Mesendoderm (in vitro differentiated cells): ENCODE measurements at places on chromosomes 5 and 9.
A peak's percentile ranks its signal among the peaks of the same experiment; 100 is the strongest.

- DNase-seq = no peak
Measured at GRCh38 chr5:18397891-18398290, 763.6 kb downstream of the TAF11L14 start.

GRCh38 chr5:11075035-11075805 is 314.2 kb upstream of the DAP start:
- peak; percentile 57 for DNase-seq

- DNase-seq = no peak
Measured at GRCh38 chr9:124741662-124742061, 29.4 kb downstream of the NR6A1 start.

GRCh38 chr5:78504704-78505677 is 143.6 kb downstream of the LHFPL2 start:
- DNase-seq = peak; percentile 61

DNA sequence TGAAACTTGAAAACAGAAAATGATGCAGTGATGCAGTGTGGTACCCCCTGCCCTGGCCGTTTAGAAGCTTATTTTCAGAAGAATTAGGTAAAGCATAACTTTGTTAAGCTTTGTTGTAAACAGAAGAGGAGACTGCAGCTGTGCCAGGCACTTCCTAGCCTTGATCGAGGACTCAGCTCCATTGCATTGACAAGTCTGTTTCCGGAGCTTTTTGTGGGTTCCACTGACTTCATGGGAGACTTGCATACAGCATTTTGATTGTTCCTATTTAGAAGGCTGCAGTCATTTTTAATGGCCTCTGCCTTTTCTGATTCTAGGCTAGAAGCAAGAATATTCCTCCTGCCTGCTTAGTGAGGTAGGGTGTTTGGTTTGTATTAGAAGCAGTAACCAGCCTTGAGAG is 12.3 kb downstream of the MVB12B start:
- DNase-seq = no peak

DNA sequence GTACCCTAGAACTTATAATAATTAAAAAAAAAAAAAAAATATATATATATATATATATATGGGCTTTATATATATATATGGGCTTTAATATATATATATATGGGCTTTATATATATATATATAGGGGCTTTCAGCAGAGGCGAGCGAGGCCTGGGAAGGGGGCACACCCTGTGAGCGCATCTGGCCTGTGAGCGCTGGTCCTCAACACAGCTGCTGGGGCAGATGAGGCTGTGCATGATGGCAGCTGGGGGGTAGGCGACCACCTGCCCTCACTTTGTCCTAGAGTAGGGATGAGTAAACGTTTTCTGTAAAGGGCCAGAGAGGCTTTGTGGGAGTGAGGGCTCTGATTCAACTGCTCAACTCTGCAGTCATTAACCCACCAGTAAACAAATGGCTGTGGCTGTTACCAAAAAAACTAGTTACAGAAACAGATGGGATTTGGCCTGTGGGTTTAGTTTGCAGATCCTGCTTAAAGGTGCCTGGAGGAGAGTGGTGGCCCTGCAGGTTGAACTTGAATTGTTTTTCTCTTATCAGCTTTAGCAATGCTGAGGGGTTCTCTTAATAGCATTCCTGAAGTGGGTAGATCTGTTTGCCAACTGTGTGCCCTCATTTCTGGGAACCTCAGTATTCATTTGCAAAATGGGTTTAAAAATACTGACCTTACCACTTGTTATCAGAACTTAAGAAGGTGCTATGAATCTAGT is 88.1 kb upstream of the EPB41L4B start:
- DNase-seq = peak; percentile 41

DNA sequence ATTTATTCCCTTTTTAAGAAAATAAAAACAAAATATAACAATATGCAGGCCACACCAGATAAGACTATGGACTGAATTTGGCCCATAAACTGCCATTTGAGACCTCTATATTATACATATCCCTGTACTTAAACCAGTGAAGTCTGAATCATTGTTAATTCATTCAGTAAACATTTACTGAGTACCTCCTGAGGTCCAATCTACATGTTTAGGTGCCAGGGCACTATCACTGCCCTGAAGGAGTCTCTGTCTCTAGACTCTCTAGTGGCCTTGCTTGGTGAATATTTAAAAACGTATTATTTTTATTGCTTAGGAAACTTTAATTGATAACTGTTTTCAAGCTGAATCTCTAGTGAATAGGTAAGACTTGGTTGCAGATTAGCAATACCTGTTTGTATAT is 74.7 kb upstream of the ELL2 start:
- DNase-seq = no peak

DNA sequence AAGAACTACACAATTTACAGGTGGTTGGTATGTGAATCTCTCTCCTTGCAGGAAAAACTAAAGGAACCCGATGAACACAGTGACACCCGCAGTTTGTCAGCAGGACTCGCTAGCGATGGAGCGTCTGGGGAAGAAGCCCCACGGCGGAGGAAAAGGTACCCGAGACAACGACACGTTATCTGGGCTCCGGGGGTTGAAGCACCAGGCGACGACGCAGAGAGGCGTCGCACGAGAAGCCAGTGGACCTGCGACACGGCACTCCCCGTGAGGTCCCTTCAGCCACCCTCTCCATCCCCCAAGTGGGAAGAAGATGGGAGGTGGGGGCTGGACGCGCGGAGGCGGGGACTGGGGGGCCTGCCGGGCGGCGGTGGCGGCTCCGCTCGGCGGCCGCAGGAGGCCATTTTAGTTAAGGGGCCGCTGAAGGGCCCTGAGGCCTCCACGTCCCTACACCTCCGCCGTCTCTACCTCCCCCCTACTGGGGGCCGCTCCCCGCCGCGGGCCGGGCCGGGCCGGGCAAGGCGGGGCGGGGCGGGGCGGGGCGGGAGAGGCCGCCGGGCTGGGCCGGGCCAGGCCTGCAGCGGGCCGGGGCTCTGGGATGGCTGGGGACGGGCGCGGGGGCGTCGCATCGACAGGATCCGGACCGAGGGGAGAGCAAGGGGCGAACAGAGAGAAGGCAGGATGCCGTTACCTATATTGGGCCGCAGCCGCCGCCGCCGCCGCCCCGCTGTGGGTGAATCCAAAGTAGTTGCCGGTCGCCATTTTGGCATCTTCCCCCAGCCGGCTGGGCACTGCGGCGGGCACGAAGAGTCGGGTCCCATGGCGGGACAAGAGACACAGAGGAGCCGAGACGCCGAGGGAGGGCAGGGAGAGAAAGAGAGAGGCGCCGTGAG is 754 bp downstream of the ZFR start:
- DNase-seq = peak; percentile 85

DNA sequence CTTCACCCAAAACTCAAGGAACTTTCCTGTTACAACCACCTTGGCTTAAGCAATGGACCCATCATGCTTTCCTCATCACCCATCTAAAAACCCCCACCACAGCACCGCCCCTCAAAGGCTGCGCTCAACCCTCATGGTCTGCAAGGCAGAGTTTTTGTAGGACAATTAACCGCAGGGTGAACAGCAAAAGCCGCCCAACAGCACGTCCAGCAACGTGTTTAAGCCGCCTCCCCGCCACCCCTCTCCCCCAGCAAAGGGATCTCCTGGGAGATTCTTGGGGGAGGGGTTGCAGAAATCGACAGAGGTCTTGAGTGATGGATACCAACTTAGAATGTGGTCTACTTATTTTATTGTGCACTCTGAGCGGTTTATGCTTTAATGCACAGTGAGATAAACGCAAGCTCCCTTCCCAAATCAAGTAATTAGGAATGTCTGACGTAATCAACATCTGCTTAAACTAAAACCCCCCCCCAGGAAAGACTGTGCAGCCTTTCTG is 1.9 kb downstream of the ROR2 start:
- DNase-seq = peak; percentile 67

- DNase-seq = no peak
Measured at GRCh38 chr9:135674977-135675376, 11.9 kb downstream of the LCN9 start.

DNA sequence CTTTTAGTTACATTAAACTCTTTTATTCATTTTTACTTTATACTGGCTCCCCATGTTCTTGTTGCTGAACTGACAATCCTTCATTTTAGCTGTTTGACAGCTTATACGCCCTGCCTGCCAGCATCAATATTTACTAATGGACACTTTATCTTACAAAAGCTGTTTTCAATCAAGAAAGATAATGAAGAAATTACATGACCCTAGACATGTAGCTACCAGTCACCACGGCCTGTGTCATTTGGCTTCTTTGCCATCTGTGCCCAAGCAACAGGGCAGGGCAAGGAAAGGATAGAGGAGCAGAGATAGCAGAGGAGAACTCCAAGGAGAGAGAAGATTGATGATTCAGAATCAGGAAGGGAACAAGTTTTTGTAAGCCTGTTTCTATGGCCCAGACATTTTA is 647.3 kb downstream of the BRINP1 start:
- DNase-seq = no peak

GRCh38 chr9:121995997-121996396 is 97.1 kb downstream of the TTLL11 start:
- DNase-seq = no peak

- peak; percentile 84 for DNase-seq
Measured at GRCh38 chr9:129624168-129624759, 1.7 kb upstream of the NTMT1 start.

- no peak for DNase-seq
Measured at GRCh38 chr5:3794611-3795010, 199.0 kb downstream of the IRX1 start.

- DNase-seq = no peak
Measured at GRCh38 chr5:172111852-172112225, 76.2 kb downstream of the STK10 start.

DNA sequence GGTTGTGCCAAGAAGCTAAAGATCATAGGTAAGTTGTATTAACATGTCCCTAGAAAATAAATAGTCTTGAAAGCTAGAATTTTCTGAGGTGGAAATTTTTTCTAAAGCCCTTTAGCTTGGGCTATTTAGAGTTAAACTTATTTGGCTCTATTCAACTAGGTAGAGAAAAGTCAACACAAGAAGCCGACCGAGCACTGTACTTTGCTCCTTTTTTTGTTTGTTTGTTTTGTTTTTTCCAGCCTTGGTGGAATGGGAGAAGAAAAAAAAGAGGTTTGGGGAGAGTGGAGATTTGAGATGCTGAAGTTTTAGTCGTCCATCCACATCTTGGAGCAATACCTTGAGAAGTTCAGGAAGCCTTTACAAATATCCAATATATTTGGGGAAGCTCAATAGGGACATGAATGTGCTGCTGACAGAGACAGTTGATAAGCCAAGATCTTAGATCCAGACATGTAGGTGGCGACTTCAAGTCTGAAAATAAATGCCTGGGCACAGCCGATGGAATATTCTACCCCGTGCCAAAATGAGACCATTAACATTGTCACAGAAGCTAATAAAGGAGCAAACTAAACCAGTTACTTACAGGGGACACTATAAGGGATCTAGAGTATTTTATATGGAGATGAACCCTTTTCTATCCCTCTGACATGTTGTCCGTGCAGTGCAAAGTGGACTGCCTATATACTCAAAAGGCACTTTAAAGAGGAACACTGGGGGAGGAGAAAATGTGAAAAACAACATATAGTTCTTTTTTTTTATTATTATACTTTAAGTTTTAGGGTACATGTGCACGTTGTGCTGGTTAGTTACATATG is 466.1 kb downstream of the PTPRD start:
- no peak for DNase-seq

DNA sequence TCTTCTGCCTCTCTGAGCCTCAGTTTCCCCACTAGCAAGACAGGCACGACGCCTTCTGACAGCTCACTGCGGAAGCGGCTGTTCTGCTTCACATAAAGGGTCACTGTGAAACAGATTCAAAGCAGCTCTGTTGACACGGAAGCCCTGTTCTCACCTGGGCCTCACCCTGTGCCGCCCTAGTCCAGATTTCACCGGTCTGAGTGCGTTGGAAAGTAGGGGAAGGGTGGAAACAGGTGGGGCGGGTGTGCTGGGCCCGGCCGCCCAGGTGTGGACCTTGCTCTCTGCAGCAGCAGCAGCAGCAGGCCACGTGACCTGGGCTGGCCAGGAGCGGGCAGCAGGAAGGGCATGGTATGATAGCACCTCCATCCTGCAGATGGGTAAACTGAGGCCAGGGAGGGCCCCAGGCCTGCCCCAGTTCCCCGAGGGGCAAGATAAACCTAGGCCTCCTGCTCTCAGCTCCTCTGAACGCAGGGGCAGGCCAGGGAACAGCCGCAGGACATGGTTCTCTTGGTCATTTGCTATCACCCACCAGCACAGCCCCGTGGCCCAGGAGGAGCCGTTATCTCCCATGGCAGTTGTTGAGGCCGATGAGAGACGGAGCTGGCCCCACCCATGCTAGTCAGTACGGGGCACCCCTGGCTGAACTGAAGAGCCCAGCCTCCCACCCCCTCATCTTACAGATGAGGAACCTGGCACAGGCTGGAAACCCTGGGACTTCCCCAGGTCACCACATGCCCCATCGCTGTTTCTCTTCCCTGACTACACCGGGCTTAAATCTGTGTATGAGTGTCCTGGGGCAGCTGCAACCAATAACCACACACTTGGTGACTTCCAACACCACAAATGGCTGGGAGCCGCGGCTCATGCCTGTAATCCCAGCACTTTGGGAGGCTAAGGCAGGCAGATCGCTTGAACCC is 12.1 kb downstream of the PTGES2 start:
- DNase-seq = no peak

DNA sequence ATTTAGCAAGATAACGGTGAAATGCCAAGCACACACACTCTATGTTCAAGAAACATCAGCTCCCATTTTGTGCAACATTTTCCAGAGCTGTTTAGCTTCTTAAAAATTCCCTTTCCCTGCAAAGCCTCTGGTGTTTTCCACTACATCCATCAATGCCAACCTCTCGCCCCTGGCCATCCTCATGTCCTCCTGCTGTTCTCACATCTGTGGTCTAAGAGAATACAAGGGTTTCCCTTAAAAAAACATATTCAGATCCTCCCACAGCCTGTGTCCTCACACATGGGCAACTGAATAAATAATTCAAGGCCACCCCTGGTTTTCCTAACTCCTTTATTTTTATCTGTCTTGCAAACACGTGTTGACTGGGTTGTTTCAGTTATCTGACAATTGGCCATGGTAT is 70.3 kb downstream of the PAPPA start:
- DNase-seq = no peak

- DNase-seq = peak; percentile 70
Measured at GRCh38 chr9:116276651-116277121, 123.1 kb downstream of the PAPPA start.

- no peak for DNase-seq
Measured at GRCh38 chr5:54848581-54848980, 136.8 kb downstream of the ESM1 start.

GRCh38 chr5:95697781-95698681 is 15.2 kb upstream of the SPATA9 start:
- DNase-seq = peak; percentile 97

GRCh38 chr5:11992518-11992917 is 88.3 kb upstream of the CTNND2 start:
- DNase-seq = no peak
